CD4-positive, alpha-beta T cell treated with Interleukin-15 for 4 hours (primary cell): ENCODE measurements at places on chromosomes 7 and 10.

DNA sequence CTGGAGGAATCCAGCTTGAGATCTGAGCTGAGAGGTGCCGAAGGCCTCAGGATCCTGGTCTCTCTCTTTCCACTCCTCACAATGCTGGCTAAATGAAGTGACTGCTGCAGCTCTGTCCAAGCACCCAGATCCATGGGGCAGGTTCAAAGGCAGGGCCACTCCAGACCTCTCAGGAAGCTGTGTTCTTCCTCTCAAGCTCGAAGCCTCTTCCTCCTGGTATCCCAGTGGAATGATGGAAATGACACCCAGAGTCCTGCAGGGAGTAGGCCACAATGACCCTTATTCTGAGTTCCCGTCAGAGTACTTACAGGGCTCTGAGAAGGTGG, 574.1 kb downstream of the GRID1 start:
- DNase-seq, result no peak

DNA sequence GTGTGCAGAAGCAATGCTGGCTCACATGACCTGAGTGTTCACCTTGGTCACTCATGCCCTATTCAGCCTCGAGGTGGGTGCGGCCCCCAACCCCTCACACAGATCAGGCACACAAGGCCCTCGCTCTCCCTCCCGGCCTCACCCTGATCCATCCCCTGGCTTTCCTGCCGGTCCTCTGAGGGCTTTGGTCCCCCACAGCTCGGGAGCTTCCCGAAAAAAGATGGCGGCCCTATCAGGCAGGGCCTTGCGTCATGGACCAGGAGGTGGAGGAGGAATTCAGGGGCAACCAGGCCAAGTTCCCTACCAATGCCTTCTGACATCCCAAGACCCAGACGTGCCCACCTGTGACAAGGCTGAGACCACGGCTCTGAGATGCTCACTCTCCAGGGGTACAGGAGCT, 43.7 kb upstream of the DNAAF5 start:
- DNase-seq, result no peak

GRCh38 chr7:152344253-152344652, 91.5 kb downstream of the KMT2C start:
- peak; percentile 22 for DNase-seq

- DNase-seq, result no peak
Measured at GRCh38 chr7:156140447-156140846, 328.2 kb upstream of the SHH start.

DNA sequence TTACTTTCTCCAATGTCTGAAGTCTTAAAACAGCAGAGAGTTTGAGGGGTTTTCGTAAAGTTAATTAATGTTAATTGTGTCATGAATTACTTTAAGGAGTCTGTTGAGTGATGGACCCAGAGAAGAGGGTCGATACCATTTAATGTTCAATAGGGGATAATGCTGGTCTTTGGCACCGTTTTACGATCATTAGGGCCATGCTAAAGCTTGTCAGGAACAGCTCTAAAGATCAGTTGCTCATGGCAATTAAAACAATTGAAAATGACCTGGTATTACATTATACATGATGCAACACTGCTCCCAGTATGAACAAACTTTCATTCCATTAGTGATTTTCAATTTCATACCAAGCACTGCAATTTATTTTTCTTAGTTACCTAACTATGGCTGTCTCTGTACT, 296.9 kb downstream of the ETV1 start:
- no peak for DNase-seq

DNA sequence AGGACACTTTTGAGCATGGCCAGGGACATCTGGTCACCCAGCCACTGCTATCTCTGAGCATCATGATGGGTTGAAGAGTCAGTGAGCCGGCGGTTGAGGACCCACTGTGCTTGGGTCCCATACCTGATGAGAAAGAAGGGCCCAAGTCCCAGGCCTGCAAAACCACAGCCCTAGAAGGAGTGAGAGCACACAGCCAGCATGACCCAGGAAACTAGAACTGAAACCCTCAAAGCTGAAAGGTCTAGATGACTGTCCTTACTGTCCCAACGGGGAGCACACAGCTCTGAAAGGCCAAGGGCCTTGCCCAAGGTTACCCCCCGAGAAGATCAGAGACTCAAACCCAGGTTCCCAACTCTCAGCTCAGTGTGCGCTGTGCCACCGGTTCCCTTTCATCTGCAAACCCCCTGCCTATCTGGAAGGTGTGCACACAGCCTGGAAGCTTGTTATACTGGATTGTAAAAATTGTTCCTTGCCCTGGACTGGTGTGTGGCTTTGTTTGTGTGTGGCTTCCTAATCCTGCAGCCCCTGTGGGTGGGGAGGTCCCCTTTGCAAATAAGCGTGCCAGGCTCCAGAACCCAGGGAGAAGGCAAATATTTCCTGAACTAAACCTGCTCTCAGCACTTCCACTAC, 22.6 kb upstream of the PSAP start:
- DNase-seq, result no peak

DNA sequence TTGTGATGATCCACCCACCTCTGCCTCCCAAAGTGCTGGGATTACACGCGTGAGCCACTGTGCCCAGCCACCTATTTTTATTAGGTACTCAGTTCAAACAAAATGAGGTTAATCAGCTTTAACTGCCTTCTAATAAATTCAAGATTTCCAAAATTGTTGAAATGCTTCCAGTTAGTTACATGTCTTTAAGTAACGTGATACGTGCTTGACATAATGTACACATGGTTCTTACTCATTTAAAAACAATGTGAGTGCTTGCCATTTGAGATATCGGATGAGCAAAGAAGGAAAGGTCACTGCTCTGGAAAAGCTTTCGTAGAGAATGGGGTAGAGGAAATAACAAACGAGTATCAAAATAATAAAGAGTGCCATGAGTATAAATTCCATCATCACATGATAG, 83.6 kb downstream of the KMT2E start:
- no peak for DNase-seq

- DNase-seq, result no peak
Measured at GRCh38 chr7:28498636-28499035, 86.3 kb downstream of the CREB5 start.

GRCh38 chr10:58570979-58571378, 58.3 kb downstream of the BICC1 start:
- DNase-seq, result no peak

GRCh38 chr7:503575-504111, 16.0 kb downstream of the PDGFA start:
- no peak for DNase-seq
